Brain (organoid and tissue), 16 donors: ENCODE measurements at places on chromosomes 7 and 10. TPM values are rescaled to one million over a fixed set of nuclear protein-coding genes. Genes with fewer than 3 reads are reported as not detected.
A peak's percentile ranks its signal among the peaks of the same experiment; 100 is the strongest.

GRCh38 chr10:124323806-124324205, 94.9 kb downstream of the OAT start:
- DNase-seq: no peak

GRCh38 chr7:130369110-130369711, 11.1 kb upstream of the CPA1 start:
- no peak for DNase-seq

DNA sequence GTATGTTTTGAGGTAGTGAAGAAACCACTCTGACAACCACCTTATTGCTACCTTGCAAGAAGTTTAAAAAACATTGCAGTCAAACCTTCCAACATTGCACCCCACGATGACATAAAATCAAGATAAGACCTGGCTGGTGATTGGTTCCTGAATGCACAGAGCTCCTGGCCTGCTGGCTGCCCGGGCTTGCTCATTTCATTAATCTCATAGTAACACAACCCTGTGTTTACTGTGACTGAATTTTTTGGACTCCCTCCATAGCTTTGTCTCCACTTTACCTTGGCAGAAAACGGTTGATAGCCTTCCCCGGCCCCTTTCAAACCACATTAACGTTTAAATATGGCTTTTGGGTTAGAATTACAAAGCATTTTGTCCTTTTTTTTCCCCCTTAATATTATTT, 27.5 kb downstream of the VWA2 start:
- DNase-seq: no peak

DNA sequence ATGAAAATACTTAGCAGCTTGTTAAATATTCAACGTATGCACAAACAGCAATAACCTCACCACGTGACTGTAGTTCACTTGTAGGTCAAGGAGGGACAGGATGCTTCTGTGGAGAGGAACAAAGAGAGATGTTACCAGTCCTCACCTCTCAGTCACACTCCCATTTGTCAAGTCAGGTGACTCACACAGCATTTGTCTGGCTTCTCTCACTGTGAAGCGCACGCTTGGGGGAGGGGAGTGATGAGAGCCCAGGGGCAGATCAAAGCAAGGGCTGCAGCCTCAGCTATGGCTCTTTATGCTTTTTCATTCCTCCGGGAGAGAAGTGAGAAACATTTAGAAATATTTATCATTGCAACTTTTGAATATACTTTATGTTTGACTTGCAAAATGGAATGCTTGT, 2.9 kb upstream of the RBM20 start:
- DNase-seq: no peak

DNA sequence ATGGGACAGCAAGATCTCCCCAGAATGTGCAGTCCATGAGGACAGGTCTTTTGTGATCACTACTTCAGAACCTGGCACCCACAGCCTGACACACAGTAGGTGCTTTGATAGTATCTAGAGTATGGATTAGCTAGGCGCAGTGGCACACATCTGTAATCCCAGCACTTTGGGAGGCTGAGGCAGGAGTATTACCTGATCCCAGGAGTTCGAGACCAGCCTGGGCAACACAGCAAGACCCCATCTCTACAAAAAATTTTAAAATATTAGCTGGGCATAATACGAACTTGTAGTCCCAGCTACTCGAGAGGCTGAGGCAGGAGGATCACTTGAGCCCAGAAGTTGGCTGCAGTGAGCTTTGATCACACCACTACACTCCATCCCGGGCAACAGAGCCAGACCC, 22.3 kb upstream of the ARPC1B start:
- no peak for DNase-seq

GRCh38 chr7:36633377-36633776, 90.9 kb downstream of the AOAH start:
- DNase-seq: no peak

GRCh38 chr10:48431871-48432270, 125.4 kb downstream of the MAPK8 start:
- no peak for DNase-seq

- peak; percentile 77 for DNase-seq
Observed at GRCh38 chr7:112132051-112132694, 74.0 kb downstream of the DOCK4 start.

- DNase-seq: no peak
Observed at GRCh38 chr10:71372882-71373495, 23.7 kb upstream of the CDH23 start.

GRCh38 chr10:29386342-29386999, 97.6 kb downstream of the LYZL1 start:
- DNase-seq: peak; percentile 76

DNA sequence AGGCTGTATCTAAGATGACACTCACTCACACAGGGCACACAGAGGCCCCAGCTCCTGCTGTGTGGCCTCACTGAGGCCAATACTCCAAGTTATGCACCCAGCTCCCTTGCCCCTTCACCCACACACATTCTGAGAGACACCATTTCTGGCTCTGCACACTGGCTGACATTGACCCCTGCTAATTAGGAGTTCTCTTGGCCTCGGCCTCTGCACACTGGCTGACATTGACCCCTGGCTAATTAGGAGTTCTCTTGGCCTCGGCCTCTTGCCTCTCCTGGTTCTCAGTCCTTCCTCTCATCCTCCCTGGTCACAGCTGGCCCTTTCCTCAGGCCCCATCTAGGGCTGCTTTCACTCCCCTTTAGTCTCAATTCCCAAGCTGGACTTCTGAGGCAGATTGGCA, 97.3 kb downstream of the GRID1 start:
- no peak for DNase-seq

GRCh38 chr7:28674359-28674782, 262.1 kb downstream of the CREB5 start:
- no peak for DNase-seq

DNA sequence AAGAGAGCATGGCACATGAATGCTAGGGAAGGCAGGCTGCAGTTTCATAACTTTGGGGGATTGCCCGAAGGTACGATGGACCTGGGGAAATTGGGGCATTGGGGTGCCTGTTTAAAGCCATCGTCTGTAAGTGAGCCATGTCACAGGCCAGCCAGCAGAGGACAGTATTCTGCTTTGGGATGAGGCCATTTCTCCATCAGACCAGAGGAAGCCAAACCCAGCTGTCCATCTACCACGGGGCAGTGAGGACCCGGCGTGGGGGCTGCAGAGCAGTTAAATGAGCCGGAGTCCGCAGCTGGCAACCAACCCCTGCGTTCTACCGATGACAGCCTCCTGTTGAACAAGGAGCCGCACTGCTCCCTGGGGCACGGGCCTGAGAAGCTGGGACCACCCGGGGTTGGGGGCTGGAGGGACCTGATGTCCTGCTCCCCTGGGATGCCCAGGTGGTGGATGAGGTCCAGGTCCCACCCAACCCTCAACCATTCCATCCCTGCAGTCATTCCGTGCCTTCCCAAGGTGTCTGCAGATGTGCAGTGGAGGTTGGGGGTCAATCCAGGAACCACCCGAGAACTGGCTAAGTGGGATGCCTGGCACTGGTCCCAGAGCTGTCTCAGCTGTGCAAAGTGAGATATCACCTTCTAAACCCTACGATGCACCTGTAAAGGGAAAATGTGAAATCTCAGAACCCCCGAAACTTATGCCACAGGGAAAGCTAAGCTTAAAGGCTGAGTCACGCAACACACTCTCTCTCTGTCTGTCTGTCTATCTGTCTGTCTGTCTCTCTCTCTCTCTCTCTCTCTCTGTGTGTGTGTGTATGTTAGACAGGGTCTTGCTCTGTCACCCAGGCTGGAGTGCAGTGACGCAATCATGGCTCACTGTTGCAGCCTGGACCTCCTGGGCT, 12.1 kb upstream of the RHBDD2 start:
- DNase-seq: peak; percentile 44

DNA sequence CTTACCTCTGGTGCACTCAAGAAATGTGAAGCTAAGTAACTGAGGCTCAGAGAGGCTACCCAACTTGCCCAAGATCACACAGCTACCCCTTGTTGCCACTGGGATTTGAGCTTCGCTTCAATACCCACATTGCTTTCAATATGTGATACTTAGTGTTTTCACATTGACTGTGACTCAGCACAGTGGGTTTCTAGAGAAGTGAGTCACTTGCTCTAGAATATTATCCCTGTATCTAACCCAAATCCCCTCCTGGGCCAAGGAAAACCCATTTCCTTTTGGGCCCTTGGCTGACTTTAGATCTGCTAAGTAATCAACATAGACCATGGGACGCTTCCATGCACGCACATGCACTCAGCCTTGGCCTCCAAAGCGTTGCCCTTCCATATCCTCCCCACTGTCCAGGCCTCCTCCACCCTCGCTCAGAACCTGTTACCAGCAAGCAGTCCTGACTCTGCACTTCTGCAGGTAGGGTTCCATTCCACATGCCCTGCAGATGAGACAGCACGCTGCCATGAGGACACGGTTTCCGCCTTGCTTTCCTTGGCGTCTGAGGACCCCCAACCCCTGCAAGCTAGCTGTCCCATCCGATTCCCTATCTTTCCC, 87.7 kb upstream of the CHST15 start:
- DNase-seq: no peak

DNA sequence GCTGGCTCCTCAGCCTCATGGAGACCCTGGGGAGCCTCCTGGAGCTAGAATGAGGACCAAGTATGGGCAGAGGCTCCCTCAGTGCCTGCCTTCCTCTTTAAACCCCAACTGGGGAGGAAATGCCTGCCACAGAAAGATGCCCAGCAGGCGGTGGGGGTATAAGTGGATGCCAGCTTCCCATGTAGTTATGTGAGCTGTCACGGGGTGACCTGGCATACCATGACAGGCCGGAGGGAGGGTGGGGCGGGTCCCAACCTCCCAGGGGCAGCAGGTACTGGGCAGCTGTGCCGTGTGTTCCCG, 35.0 kb downstream of the COL13A1 start:
- no peak for DNase-seq

DNA sequence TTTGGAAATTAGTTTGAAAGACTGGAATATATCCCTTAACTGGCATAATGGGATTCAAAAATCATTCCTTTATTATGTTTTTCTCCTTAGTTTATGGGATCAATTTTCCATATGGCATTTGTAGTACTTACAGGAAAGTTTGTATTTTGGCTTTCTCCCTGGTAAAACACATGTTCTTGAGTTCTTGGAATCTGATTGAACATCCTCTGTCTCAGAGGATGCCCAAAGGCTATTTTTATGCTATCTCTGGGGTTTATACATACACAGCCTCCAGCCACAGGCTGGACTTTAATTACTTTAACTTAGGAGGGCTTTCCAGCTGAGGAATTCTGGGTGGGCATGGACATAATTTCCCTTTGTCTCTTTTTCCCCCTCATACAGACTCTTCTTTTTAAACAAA, 236.4 kb downstream of the HGF start:
- no peak for DNase-seq

GRCh38 chr10:35074266-35074665, 15.9 kb downstream of the CUL2 start:
- DNase-seq: no peak

DNA sequence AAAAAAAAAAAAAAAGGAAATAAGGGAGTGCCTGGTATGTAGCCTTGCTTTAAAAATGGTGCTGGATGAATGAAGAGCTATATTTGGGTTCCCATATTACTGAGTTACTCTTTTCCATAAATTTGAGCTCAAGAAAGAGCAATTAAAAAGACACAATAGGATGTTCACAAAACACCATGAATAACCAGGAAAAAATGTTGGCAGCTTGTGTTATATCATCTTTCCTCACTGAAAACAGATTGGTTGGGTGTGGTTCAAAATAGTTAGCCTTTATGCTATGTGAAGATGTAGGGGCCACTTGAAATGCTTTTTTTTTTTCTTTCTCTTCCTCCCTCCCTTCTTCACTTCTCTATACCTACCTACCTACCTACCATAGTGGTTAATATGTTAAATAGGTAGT, 256.9 kb downstream of the STK31 start:
- no peak for DNase-seq

DNA sequence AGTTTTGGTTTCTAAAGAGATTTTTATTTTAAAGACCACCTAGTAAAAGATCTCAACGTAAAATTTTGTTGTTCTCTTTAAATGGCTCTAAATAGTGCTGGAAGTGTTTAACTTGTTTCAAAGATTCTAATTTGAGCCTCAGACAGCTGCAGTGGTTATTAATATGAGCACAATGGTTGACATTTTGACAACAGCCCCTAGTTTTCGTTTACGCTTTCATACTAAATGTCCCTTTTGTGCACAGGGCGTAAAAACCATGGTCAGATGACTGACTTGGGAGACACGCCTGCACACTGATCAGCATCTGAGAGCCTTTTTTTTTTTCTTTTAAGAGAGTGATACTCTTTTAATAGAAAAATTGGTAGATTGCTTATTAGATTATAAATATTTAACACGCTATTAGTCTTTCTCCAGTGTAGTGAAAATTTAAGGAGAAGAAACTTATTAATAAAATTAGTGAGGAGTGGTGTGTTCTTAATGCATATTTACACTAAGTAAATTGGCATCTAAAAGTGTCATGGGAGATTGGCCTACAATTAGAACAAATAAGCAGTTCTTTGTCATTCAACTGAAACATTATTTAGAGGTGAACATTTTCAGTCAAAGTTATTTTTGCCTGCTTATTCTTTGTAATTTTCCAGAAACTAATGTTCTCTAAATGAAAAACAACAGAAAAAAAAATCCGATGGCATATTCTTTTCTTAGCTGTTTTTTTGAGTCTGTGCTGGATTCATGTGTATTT, 182.8 kb upstream of the PHYHIPL start:
- peak; percentile 36 for DNase-seq

- DNase-seq: no peak
Observed at GRCh38 chr7:79464051-79464450, 10.6 kb upstream of the MAGI2 start.

DNA sequence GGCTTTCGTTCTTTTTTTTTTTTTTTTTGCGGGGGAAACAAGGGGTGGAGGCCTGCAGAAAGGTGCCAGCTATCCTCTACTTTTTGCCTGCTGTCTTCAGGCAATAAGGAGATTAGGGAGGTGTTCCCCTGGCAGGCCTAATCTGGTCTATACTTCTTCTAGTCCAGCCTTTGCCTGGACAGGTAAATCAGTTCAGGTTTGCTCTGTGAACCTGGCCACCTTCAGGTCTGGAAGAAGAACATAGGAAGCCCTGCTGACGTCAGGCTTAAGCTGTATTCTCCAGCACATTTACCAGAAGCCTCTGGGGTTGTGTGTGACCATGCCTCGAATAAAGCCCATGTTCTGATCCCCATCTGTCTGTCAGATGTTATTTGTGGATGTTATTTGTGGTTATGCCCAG, 115.4 kb downstream of the SDK1 start:
- DNase-seq: no peak

DNA sequence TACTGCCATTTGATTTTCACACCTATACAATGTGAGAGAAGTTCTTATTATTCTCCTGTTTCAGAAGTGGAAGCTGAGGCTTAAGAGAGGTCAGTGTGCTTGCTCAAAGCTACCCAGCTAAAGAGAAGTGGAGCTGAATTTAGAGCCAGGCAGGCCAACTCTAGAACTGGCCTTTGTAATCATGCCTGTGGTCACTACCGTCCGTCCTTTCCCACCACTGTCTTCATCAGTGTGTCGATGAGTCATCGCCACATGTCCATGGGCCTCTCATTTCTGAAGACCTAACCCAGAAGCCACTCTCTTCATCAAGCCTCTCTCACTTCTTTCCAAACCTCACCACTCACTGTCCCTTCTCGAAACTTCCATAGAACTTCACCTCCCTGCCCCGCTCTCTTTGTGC, 237.8 kb downstream of the KIAA1217 start:
- no peak for DNase-seq

Gene NYAP1
- 20.8 TPM for polyA plus RNA-seq

Gene COX19
- 2.4 TPM for polyA plus RNA-seq

Gene LRIT1
- not detected for polyA plus RNA-seq

Gene SMKR1
- 9.1 TPM for polyA plus RNA-seq

Gene MEIG1
- 0.88 TPM for polyA plus RNA-seq

Gene PEX1
- polyA plus RNA-seq: 7.2 TPM

Gene AKR1D1
- not detected for polyA plus RNA-seq

Gene DYNC1I1
- polyA plus RNA-seq: 21.6 TPM

Gene HTRA1
- polyA plus RNA-seq: 280 TPM

Gene PAPOLB
- polyA plus RNA-seq: not detected

Gene CLDN15
- 4.6 TPM for polyA plus RNA-seq

Gene DOCK4
- polyA plus RNA-seq: 8.4 TPM

Gene ANKRD2
- polyA plus RNA-seq: 1.6 TPM
